NCI-H2081 treated with DMSO at 0.1 percent for 48 hours (cell line): ENCODE measurements at places on chromosomes 4 and X.

DNA sequence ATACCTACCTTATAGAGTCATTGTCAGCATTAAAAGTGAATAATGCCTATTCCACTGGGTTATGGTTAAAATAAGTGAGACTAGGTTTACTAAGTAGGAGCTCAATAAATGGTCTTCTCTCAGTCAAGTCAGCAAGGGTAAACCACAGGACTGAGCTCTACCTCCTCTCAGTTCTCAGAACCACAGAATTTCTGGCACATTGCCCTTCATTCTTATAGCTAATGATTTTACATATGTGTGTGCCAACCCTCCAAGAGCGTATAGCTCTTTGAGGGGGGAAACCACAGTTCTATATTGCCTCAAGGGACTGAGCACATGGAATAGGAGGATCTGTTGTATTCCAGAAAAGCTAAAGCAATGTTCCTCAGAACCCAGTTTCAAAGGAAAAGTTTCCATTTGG is 124.8 kb downstream of the ATG4A start:
- no peak for DNase-seq

GRCh38 chrX:134452596-134452995 is 7.4 kb upstream of the HPRT1 start:
- no peak for DNase-seq

DNA sequence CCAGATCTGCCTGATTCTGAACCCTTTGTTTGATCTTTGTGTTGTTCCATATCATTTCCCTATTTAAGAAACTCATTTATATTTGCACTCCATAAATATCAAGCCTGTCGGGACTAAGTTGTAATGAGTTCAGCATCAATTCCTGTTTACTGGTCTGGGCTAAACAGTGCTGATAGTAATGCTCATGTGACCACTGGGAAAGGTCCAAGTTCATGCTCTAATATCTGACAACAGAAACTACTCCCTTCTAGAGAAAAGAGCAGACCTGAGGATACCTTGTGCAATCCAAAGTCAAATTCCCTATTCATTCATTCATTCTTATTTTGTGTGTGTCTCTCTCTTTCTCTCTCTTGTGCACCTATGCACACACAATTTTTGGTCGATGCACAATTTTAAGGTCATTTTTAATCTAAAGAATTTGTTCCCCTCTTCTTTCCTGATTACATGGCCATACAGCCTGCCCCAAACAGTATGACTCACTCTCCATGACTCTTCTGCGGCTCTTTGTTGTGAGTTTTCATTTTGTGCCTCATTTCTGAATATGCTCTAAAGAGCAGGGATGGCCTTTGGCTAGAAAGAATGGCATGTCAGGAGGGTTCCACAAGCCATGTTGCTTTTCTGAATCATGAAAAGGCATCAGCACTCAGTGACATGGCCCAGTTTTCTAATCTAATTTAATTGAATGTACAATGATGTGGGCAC is 664.3 kb downstream of the RPA4 start:
- no peak for DNase-seq

GRCh38 chrX:154761977-154762536 is 607 bp upstream of the DKC1 start:
- DNase-seq = no peak

- no peak for DNase-seq
These were observed 27.2 kb downstream of the EPGN start for GRCh38 chr4:74335341-74336021.

- no peak for DNase-seq
These were observed 426.3 kb downstream of the GPM6A start for GRCh38 chr4:175385797-175386196.

- DNase-seq = no peak
These were observed 56.0 kb downstream of the PDLIM5 start for GRCh38 chr4:94507708-94508107.

DNA sequence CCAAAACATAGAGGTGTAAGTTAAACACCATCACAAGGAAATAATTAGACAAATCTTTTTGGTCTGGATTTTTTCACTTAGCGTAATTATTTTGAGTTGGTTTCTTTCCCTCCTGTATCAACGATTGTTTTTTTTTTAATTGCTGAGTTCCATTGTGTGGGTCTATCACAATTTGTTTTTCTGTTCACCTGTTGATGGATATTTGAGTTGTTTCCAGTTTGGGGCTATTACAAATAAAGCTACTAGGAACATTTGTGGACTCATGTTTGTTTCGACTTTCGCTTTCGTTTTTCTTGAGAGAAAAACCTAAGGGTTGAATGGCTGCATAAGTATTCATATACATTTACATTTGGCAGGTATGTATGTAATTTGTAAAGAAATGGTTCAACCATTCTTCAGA is 20.4 kb upstream of the FBXW7 start:
- DNase-seq = no peak

DNA sequence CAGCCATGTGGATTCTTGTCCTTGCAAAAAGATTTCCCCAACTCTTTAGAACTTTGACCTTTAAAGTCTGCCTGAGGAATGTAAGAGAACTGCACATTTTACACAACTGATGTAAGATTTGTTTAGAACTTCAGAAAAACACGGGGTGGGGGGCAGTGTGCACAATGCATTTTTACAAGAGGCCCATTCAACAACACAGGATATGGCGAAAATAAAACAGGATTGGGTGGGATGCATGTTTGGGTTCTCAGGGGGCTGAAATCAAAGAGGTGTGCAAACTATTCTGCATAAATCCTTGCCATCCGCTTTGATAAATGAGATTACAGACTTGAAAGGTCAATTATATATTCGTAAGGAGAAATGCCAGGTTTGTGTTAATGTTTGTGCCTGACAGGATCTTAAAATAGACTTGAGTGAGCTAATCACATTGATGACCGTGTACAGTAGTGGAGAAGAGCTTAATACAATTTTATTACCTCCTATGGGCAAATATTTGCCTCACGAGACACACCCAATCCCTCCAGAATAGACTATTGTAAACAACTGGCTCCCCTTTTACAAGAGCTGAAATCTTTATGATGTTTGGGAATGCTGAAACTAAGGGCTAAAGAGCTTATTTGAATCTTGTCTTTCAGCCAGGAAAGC is 184.1 kb upstream of the LEF1 start:
- no peak for DNase-seq

GRCh38 chr4:18111081-18111480 is 89.5 kb upstream of the LCORL start:
- no peak for DNase-seq

GRCh38 chr4:122997463-122998101 is 75.2 kb upstream of the NUDT6 start:
- no peak for DNase-seq

DNA sequence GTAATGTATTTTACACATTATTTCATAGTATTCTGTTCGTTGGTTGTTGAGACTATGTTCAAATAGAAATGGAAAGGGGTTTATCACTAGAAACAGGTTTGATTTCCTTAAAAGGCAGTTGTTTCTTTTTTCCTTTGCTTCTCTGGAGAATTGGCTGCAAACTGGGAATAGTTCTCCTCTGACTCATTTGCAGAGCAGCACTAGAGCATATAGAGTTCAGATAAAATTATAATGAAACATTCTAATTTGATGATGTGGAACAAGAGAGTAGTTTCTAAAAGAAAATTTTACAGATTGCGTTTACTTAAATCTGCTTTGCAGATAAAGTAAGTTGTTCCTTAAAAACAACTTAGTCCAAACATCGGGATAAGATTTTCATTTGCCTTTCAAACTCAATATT is 29.7 kb downstream of the SYNPO2 start:
- no peak for DNase-seq

DNA sequence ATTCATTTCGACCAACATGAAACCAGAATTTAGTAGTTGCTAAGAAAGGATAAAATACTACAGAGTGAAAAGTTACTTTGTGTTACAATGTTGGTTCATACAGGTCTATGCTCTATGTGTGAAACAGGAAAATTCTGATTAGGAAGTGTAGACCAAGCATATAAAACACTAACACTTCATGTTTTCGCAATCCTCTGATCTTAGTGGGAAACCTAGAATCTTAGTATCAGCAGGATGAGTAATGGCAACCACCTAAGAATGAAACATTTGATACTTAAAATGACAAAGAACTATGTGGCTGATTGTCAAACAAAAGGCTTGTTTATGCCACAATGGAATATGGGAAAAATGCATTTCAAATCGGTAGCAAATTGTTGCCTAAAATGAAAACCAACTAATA is 116.1 kb downstream of the AMMECR1 start:
- DNase-seq = no peak

DNA sequence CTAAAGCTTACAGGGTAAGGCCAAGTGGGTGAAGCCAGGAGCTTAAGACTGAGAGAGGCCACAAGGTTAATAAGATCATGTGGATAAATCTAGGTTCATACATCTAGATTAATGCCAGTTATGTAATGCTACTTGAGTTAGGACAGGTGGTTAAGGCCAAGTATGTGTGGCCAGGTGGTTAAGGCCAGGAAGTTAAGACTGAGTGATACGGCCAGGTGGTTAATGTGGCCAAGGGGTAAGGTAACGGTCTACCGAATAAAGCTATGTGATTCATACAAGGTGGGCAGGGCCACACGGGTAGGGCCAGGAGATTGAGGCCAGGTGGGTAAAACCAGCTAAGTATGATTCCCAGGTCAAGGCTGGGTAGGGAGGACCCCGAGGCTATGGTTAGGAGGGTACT is 223.0 kb downstream of the TACR3 start:
- DNase-seq = no peak

GRCh38 chr4:102529977-102530376 is 28.8 kb downstream of the NFKB1 start:
- DNase-seq = no peak

DNA sequence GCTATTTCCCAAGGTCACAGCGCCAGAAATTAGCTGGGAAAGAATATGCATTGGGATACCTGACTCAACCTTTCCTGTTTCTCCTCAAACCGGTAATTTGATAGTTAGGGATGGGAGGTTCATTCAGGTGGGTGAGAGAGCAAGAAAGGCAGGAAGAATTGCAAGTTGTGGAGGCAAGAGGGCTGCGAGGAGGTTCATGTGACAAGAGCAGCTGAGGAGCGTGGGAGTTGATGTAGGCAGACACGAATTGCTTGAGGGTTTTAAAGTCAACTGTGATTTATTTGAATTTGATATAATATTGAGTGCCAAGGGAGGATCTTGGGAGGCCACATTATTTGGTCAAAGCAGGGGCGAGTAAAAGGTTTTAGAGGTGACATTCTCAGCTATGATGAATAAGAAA is 329.0 kb downstream of the STIM2 start:
- no peak for DNase-seq

GRCh38 chr4:102165584-102165983 is 179.7 kb downstream of the SLC39A8 start:
- DNase-seq = no peak

GRCh38 chrX:43557792-43558191 is 98.3 kb upstream of the MAOA start:
- DNase-seq = peak; percentile 4

DNA sequence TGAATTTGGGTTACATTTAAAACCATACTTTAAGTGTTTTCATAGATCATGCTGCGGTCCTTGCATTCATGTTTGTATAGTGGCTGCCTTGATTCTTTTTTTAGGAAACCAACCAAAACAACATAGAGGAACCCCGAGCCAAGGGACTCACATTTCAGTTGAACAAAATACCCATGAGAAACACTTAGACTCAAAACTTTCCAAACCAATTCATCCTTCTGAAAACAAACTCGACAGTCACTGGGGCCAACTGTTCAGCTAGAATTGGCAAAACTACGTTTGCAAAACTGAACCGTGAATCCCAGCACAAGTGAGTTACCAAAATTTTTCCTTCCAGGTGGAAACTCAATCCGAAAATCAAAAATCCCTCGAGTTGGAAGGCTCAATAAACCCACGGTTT is 1.4 kb downstream of the ADGRA3 start:
- DNase-seq = no peak

DNA sequence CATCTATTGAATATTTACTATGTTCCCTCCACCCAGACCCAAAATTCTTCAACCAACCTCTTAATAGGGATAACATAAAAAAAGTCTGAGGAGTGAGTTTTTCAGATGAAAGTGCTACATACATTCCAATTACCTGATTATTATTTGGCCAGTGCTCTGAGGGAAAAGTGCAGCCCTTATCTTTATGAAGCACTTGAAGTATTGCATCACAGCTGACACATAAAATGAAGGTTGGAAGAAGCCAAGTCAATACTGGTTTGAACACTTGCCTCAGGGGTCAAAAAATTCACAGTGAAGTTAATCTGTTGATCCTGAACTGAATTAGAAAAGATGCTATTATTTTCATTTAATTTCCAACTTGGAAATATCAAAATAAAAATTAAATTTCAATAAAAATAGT is 498.9 kb downstream of the INPP4B start:
- DNase-seq = no peak

DNA sequence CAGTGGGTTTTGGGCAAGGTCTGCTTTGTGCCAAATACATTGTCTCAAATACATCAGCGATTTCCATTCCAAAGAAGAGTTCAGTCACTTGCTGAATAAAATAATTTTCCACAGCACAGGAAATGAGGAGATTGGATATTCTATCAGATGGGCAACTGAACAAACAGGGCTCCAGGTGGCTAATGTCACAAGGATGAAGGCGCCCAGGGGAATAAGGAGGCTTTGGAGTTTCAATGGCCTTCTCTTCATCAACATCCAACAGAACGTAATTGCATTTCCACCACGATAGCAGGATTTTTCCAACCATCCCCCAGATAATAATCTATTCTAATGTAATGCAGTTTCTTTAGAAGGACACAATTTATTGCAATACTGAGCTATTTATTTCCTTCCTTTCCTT is 104.7 kb upstream of the KLHL13 start:
- peak; percentile 51 for DNase-seq

DNA sequence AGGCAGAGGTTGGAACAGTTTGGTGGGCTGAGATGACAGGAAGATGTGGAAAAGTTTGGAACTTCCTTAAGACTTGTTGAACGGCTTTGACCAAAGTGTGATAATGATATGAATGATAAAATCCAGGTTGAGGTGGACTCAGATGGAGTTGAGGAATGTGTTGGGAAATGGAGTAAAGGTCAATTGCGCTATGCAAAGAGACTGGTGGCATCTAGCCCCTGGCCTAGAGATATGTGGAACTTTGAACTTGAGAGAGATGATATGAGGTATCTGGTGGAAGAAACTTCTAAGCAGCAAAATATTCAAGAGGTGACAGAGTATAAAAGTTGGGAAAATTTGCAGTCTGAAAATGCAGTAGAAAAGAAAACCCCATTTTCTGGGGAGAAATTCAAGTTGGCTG is 21.4 kb upstream of the UGT2B17 start:
- DNase-seq = no peak

DNA sequence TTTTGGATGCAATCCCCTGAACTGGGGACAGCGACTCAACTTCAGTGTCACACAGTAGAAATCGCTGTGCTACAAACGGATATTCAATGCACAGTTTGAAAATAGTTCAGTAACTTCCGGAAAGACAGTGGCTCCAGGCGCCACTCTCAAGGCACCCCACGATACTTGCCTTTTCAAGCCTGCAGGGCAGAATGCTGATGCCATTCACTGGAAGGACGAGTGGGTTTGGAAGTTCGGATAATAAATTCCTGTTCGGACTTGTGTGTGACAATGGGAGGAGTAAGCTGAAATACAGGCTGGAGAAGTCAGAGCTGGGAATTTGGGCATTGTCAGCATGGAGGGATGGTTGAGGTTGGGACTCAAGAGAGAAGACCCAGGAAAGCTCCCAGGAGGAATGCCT is 64.3 kb upstream of the HELT start:
- DNase-seq = no peak

- DNase-seq = peak; percentile 38
These were observed 46.1 kb downstream of the HTRA3 start for GRCh38 chr4:8315435-8316250.
